ENCODE measurements at places on chromosomes 4 and X.
A peak's percentile ranks its signal among the peaks of the same experiment; 100 is the strongest.

DNA sequence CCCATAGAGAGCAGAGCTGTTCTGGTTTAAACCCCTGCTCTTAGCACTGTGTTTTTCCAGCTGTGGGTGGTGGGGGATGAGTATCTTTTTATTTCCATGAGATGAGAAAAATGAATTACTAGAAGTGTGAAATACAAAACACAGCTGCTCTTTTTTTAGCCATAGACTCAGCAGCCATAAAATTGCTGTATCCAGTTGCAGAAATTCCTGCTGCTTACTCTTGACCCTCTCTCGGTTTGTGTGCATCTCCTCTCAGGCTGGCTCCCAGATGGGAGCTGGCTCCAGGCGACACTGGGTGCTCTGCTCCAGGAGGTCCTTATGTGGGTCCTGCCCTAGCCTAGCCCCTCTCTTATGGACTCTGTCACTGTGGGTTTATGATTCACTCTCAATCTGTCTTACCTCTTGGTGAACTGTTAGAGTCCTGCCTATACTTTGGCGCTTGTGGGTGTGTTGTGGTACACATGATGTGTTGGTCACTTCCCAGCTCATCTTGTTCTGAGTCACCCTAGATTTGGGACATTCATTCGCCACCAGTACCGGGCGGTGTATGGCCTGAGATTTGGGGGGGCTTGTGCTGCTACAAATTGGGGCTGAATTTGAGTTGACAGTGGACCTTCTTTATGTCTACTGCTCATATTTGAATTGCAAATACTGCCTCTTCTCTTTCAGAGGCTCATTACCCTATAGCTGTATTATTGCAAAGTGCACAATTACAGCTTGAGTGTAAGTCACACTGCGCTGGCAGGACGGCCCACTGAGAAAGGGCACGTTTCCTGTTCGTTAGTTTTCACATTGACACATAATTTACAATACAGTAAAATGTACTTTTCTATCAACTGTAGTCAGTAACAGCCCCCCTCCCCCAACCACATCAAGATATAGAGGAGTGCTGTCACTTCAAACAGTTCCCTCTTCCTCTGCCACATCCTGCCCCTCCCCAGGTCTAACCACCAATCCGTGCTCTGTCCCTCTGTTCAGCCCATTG is 46.9 kb upstream of the MSANTD1 start:
- peaks cover 35% of the 10 kb centered on the region for H3K4me1 ChIP-seq
- no peaks in the 10 kb centered on the region for H3K27me3 ChIP-seq
- DNase-seq, result no peak
- H3K4me3 ChIP-seq, result no peak overlapping the region
- H3K27ac ChIP-seq, result peak overlapping the region; percentile 76

DNA sequence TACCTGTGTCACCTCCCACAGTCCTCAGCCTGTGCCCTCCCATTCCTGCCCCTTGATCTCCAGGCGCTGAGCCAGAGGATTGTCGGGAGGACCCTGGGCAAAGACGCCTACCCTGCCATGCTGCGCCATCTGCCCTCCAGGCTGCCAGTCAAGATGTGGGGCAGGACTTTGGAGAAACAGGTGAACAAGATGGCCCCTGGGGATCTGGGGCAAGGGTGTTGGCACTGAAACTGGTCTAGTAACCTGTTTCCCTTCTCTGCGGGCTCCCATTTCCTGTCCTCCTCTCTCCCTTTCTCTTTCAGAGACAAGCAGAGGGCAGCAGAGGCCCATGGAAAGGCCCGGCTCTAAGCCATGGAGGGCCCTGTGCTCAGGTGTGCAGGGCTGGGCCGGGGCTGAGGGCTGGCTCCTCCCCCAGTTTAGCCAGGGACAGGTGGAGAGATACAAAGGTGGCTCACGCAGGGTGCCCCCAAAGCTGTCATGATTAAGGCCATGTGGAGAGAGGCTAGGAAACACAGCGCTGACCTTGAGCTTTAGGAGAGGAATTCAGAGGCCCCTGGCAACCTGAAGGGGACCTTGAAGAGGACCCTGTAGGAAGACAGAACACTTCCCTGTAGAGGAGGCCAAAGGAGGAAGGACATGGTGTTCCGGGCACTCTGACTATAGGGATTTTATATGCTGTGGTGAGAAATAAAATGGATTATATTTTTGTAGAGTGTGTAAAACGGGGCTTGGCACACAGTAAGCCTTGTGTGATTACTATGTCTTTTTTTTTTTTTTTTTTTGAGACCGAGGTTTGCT is at the start of gene GLOD5:
GLOD5 (plus strand) TSS at position 74 of the 798 bp plus-strand sequence; CDS start at position 118, 44 bp downstream.
- no peaks in the 10 kb centered on the region for H3K4me1 ChIP-seq
- no peaks in the 10 kb centered on the region for H3K27me3 ChIP-seq
- DNase-seq, result peak; percentile 73

DNA sequence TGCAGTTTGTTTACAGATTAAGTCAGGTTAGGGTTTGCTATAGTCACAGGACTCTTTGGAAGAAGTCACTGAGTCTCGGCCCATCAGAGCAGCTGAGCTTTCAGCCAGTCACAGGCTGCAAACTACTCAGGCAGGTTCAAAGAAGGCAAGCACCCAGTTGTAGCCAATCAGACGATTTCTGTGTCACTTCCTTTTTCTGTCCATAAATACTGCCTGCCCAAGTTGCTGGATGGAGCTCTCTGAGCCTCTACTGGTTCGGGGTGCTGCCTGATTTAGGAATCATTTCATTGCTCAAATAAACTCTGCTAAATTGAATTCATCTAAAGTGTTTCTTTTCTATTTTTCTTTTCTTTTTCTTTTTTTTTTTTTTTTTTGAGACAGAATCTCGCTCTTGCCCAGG is 7.3 kb upstream of the SH3BP2 start:
- no peak overlapping the region for H3K27ac ChIP-seq
- no peaks in the 10 kb centered on the region for H3K27me3 ChIP-seq
- no peaks in the 10 kb centered on the region for H3K36me3 ChIP-seq
- H3K4me1 ChIP-seq, result peaks cover 29% of the 10 kb centered on the region

DNA sequence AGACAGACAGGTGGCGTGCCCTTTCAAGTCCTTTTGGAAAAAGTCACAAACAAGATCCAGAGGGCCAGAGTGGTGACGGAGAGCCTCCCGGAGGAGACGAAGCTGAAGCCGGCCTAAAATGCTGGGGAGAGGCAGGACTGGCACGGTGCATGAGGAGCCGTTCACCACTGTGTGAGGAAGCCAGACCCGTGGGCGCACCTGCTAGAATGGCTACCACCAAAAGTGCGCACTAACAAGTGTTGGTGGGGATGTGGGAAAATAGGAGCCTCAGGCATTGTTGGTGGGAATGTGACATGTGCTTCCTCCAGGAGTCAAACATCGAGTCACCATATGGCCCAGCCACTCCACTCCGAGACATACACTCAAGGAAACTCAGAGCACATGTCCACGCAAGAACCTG is 67.4 kb upstream of the HELT start:
- H3K4me1 ChIP-seq, result no peaks in the 10 kb centered on the region
- DNase-seq, result no peak
- H3K36me3 ChIP-seq, result no peaks in the 10 kb centered on the region
- H3K27me3 ChIP-seq, result no peaks in the 10 kb centered on the region
- no peak overlapping the region for H3K4me3 ChIP-seq
- no peak overlapping the region for H3K27ac ChIP-seq

DNA sequence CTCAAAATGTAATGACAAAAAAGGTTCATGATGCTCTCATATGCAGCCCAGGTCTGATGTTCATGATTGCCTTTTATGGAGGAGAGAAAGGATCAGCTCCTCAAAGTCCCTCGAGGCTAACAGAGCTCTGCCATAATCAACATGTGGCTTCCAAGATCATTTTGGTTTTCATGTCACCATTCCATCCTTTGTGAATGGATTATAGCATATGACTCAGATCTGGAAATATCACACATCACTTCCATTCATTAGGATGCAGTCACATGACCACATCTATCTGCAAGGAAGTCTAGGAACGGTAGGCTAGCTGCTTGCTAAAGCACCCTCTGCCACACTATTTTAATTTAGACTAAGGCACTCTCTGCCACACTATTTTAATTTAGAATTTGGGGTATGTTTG is 77.6 kb downstream of the COX18 start:
- no peaks in the 10 kb centered on the region for H3K4me1 ChIP-seq
- no peak overlapping the region for H3K27ac ChIP-seq
- H3K36me3 ChIP-seq, result no peaks in the 10 kb centered on the region
- H3K27me3 ChIP-seq, result no peaks in the 10 kb centered on the region
- no peak overlapping the region for H3K4me3 ChIP-seq
- no peak for DNase-seq

- H3K27me3 ChIP-seq, result no peaks in the 10 kb centered on the region
- no peak overlapping the region for H3K27ac ChIP-seq
- H3K36me3 ChIP-seq, result no peaks in the 10 kb centered on the region
- DNase-seq, result no peak
Observed at GRCh38 chr4:17182888-17183287, 284.4 kb upstream of the LDB2 start.

DNA sequence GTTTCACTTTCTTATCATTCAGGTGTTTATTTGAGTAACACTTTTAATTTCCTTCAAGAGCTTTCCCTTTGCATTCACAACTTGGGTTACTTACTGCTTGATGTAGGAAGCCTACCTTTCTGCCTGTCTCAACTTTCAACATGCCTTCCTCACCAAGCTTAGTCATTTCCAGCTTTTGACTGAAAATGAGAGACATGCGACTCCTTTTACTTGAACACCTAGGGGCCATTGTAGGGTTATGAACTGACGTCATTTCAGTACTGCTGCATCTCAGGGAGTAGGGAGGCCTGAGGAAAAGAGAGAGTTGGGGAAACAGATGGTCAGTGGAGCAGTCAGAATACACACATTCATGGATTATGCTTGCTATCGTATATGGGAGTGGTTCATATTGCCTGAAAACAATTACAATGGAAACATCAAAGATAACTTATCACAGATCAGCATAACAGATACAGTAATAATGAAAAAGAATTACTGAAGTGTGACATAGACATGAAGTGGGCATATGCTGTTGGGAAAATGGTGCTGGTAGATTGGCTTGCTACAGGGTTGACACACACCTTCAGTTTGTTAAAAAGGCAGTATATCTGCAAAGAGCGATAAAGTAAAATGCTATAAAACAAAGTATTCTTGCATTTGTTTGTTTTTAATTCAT is 25.7 kb downstream of the USP53 start:
- no peaks in the 10 kb centered on the region for H3K36me3 ChIP-seq
- DNase-seq, result no peak
- no peak overlapping the region for H3K4me3 ChIP-seq
- H3K4me1 ChIP-seq, result peaks cover 19% of the 10 kb centered on the region
- H3K27ac ChIP-seq, result peak overlapping the region; percentile 12

DNA sequence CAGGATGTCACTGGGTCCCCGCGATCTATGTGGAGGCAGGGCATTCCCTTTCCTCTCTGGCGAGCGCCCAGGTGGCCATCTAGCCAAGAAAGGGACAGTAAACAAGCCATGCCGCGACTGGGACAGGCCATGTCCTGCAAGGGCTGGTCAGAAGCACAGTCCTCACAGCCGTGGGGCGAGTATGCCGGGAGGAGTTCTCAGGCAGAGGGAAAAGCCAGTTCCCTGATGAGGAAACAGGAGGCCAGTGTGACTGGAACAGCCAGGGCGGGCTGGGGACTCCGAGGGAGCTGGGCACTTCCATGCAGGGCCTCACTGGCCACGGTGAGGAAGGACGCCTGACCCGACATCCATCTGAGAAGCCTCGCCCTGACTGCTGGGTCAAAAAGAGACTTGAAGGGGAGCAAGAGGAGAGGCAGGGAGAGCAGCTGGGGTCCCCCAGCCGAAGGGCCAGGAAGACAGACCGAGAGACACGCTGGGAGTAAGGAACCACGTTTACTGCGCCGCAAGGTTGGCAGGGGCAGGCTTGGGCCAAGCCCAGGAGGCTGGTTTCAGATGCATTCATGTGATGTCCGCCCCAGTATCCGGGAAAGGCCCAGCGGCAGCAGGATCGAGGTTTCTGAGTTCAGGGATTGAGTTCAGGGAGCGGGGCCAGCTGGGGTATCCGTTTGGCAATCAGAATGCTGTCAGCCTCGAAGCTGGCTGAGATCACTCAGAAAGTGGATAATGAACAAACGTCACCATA is 15.0 kb downstream of the CFAP99 start:
- no peaks in the 10 kb centered on the region for H3K27me3 ChIP-seq

- peaks cover 4% of the 10 kb centered on the region for H3K4me1 ChIP-seq
- H3K27ac ChIP-seq, result no peak overlapping the region
- no peaks in the 10 kb centered on the region for H3K36me3 ChIP-seq
- H3K4me3 ChIP-seq, result no peak overlapping the region
- H3K27me3 ChIP-seq, result no peaks in the 10 kb centered on the region
Observed at GRCh38 chr4:31084806-31085416, 364.7 kb downstream of the PCDH7 start.

GRCh38 chr4:141569141-141569540 is 67.2 kb upstream of the IL15 start:
- no peak for DNase-seq
- no peak overlapping the region for H3K4me3 ChIP-seq
- H3K4me1 ChIP-seq, result no peaks in the 10 kb centered on the region
- no peaks in the 10 kb centered on the region for H3K36me3 ChIP-seq

- H3K27me3 ChIP-seq, result no peaks in the 10 kb centered on the region
- DNase-seq, result no peak
- no peaks in the 10 kb centered on the region for H3K4me1 ChIP-seq
- no peak overlapping the region for H3K27ac ChIP-seq
- no peak overlapping the region for H3K4me3 ChIP-seq
Observed at GRCh38 chr4:86818841-86819240, 30.3 kb downstream of the SLC10A6 start.

DNA sequence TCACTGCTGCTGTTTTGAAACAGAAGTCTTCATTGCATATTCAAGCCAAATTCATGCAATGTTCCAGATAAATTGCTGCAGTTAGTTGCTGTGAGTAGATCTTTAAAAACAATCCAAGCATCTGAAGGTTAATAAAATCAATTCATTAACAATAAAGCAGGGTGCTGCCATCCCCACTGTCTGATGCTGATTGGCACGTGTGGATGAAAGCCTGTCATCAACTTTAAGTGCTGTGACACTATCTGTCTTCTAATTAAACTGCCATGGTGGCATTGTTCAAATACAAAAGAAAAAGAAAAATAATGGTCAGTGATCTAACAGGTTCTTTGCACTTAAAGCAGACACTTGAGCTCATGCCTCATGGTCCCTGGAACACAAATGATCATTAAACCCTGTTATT is 63.0 kb upstream of the MND1 start:
- H3K4me3 ChIP-seq, result no peak overlapping the region
- DNase-seq, result no peak
- H3K27me3 ChIP-seq, result no peaks in the 10 kb centered on the region
- H3K36me3 ChIP-seq, result peaks cover 3% of the 10 kb centered on the region
- H3K27ac ChIP-seq, result no peak overlapping the region

DNA sequence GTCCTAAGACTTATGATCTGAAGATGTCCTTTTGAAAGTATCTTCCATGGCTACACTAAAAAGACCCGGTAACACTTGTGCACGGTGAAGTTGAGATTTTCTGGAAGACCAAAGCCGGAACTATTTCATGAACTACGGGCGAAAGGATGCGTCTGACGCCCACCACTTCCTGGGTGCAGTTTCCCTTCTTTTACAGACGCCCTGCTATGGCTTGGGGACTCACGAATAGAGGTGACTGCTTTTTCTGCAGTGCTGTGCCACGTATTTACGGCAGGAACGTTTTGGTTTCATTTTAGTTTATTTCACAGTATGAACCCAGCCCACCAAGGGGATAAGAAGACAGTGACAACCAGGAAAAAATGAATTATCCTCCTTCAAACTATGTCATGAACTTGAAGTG is 180.4 kb downstream of the AFAP1 start:
- no peak overlapping the region for H3K27ac ChIP-seq
- H3K27me3 ChIP-seq, result no peaks in the 10 kb centered on the region
- peaks cover 5% of the 10 kb centered on the region for H3K36me3 ChIP-seq
- no peaks in the 10 kb centered on the region for H3K4me1 ChIP-seq

GRCh38 chr4:75623026-75623425 is 7.3 kb downstream of the CDKL2 start:
- H3K36me3 ChIP-seq, result no peaks in the 10 kb centered on the region
- no peaks in the 10 kb centered on the region for H3K27me3 ChIP-seq
- DNase-seq, result peak; percentile 73

GRCh38 chr4:184534511-184535391 is 60.4 kb upstream of the IRF2 start:
- no peak for DNase-seq
- no peaks in the 10 kb centered on the region for H3K27me3 ChIP-seq
- peak overlapping the region; percentile 97 for H3K27ac ChIP-seq
- no peaks in the 10 kb centered on the region for H3K36me3 ChIP-seq
- no peak overlapping the region for H3K4me3 ChIP-seq

Measured in upper lobe of left lung (tissue), 6 donors.